ENCODE measurements at places on chromosomes 3 and 15.

- DNase-seq, result no peak
Observed at GRCh38 chr3:61819861-61820260, 258.5 kb downstream of the PTPRG start.

GRCh38 chr15:37104424-37104981 lies 4.2 kb upstream of the MEIS2 start:
- DNase-seq, result no peak

DNA sequence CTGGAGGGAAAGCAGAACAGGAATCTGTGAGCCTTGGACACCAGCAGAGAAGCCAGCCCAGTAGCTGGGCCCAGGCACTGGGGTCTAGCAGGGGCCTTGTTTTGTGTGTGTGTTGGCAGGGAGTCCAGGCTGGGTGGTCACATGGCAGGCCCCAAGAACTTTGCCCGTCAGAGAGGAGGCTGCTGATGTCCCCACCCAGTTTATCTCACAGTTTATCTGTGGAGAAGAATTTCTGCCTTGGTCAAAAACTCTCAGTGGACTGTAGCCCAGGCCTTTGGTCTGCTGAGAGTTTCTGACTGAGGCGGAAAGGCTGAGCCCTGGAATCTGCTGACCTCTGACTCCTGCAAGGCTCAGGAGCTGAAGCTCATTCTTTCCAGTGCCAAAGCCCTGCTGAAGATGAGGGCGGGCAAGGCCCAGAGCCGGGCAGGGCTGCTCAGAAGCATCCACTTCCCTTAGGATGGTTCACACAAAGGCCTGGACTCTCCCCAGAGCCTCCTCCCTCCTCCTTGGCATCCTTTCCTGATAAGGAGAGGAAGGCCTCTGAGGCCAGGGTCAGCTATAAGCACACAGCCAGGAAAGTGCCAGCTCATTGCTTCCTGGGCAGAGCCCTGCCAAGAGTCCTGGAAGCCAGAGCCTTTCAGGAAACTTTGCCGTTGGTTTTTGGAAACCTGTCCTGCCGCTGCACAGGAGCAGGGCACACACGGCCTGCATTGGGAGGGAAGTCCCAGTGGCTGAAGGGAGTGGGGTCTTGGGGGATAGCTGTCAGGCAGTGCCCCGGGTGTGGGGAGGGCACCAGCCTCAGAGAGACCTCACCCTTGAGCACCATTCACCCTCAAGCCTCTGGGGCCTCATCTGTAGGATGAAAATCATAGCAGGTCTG lies 37.2 kb upstream of the SLCO2A1 start:
- DNase-seq, result peak; percentile 61

DNA sequence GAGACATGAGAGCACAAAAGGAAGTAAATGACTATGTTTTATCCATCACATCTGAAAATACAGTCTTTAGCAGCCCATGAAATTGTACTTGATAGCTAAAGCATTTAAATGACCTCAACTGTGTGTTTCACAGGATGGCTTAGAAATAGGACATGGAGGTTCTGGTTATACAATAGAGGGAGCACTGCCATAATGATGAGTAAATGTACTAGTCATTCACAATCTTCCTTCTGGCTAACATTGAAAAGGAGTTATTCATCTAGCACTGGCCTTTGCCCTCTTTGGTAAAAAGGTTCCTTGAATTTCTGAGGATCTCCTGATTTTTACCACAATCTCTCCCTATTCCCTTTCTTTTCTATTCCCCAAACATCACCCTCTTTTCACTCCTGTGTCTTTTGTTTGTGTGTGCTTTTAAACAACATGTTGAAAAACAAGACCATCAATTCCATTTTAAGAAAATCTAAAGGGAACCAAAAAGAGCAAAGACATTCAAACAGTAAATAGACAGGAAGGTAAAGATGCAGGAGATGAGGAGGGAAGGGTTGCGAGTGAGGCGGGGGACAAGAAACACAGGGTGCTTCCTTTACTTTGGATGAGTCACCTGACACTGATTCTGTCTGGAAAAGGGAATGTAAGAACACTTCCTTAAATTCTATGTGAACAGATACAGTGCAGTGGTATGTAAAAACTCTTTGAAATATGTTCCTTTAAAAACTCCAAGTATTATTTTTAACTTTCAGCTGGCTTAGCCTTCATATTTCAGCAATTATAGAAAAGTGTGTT lies 619.0 kb downstream of the MECOM start:
- DNase-seq, result no peak

DNA sequence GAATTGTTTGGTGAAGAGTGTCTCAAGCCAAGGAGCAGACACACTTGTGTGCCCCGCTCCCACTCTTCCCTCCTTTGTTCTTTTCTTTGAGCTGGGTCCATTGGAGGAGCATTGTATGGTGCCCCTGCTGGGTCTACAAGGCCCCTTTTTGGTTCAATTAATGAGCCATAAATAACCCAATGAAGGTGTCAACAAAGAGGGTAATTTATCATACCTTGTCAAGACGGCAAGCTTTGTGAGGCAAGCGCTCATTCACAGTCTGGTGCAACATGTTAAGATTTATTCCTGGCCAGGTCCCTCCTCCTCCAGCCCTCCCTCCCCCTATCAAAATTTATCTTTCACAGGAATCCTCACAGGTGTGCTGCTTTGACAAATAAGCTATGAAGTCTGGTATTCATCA lies 300.1 kb downstream of the RORA start:
- no peak for DNase-seq

GRCh38 chr3:119669906-119670570 lies 7.2 kb downstream of the COX17 start:
- DNase-seq, result no peak

- DNase-seq, result no peak
Observed at GRCh38 chr3:69181592-69182211, 59.3 kb upstream of the LMOD3 start.

DNA sequence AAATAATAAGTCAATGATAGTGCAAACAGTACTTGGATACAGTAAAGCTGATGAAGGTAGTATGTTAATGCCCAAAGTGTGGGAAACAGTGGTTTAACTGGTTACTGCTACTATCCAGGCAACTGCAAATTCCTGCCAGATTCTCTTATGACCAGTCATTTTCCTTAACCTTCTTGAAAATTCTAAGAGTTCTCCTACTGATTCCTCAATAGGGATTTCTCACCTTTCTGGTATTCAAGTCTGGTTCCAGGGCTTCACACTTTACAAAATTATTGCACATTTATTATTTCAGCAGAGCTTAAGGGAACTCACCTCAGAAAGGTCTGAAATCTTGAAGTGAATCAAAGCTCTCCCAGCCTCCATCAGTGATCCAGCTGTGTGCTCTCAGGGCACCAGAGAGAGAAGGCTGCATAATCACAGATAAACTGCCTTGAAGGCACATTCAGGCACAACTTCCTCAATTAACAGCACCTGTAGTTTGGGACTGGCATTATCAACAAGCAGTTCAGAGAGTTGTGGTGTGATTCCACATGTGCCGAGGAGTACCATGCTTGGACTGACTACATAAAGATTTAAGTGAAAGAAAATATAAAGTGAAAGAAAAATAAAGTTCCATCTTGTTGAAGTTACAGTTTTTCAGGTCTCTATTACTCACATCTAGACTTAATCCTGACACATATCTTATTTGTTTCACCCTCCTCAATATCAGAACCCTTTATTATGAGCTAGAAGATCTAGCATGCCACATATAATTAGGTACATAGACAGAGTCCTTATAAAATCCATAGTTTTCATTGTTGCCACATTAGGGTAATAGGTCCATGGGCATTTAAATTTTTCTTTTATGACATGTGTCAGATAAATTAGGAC lies 59.5 kb upstream of the TIPARP start:
- no peak for DNase-seq

DNA sequence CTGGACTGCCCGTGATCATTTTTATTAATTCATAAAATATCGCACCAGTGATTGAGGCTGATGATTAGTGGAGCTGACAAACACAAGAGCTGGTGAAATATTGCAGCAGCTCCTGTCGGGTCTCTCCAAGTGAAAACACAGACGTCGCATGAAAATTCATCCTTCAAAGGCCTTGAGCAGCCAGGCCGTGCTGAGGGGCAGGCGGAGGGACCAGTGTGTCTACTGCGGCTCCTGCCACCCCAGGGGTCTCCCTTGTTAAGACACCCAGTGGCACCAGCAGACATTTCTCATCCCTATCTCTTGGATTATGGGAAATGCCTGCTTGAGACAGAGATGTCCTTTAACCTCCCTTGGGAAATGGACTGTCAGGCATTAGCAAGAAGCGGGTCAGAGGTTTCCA lies 289.4 kb upstream of the TLE3 start:
- no peak for DNase-seq

- no peak for DNase-seq
Observed at GRCh38 chr3:11350374-11350773, 78.2 kb downstream of the ATG7 start.

GRCh38 chr15:42404461-42405235 lies 45.3 kb downstream of the CAPN3 start:
- DNase-seq, result no peak

DNA sequence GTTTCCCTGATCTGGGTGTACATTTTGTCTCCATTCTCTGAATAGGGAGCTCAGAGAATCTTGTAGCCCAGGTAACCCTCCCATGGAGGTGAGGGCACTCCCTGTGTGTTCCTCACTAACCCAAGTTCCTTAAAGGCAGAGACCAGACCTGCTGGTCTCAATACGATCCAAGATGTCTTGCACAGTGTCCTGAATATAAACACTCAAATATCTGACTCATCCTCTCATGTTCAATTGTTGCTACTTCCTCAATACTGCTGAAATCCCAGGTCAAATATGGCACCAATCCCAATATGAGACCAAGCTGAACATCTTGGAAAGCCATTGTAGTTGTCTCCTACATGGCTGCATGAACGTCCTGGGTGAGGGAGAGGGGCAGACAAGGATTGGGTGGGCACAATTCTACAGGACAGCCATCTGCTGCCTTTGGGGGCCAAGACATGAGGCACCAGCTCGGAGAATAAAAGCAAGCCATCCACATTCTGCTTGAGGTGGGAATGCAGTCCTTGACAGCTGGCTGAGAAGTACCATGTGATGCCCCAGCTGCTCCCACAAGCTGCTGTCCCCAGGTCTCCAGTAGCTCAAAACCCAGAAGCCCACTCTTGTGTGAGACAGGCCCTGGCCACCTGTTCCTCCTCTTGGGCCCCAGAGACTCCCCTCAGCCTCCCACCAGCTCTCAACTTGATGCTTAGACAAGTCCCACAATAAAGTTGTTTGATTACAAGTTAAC lies 18.2 kb downstream of the TBC1D2B start:
- no peak for DNase-seq

DNA sequence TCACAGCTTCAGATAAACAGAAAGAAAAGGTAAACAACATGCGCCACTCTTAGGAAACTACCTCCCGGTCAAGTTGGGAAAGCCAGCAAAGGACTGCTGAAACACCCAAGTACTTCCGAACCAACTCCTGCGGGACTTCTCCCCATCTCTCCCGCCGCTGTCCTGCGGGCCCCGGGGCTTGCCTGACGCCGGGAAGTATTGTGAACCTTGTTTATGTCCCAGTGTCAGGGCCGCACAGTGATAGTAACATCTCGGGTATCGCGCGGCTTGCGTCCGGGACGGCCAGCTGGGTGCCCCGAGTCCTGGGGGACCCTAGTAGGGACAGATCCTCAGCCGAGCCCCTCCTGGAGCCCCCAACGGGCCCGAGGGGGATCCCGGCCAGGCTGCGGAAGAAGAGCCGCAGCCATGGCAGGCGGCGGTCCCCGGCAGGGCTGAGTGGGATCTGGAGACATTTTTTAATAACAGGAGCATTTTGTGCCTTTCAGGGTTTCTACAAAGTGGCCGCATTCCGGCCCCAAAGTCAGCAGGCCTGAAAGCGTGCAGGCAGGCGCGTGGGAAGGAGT lies 756 bp downstream of the CLPX start:
- no peak for DNase-seq

- DNase-seq, result no peak
Observed at GRCh38 chr3:79368403-79368802, 399.4 kb downstream of the ROBO1 start.

GRCh38 chr3:178434206-178434805 lies 101.9 kb upstream of the KCNMB2 start:
- DNase-seq, result no peak

GRCh38 chr3:104909721-104910120 lies 457.0 kb upstream of the ALCAM start:
- DNase-seq, result no peak

DNA sequence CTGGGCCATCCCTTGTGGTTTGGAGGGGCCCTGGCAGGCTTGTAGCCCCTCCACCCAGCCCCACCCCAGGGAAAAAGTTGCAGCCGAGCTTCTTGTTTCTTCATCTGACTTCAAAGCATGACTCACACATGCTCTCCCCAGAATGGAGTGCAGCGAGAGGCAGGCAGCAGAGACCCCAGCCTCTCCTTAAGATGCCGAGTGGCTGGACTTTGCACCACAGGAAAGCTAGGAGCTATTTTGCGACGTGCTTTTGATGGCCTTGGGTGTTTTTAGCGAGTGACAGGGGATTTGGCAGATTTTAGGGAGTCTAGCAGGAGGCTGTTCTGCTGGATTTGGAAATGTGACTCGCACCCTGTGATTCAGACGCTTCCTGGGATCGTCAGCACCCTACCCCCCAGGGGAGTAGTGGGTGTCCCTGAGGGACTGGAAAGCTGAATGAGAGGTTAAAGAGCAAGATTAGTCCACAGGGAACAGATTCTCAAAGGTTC lies 14.2 kb downstream of the BAHD1 start:
- DNase-seq, result no peak

DNA sequence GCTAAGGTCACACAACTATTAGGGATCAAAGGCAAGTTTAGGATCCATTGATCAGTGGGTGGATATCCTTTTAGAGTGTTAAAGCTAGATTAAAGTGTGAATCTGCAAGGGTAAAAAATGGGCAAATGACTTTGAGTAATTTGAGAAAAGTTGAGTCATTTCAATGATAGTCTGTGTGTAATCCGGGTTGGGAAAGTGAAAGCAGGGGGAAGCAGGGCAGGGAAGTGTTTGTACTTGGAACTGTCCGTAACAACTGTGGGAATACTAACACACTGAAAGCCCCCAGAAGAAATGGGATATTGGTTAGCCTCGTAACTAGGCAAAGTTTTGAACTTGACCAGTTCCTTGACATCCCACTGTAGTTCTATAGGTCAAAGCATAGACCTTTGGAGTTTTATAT lies 187.2 kb upstream of the SLITRK3 start:
- no peak for DNase-seq

DNA sequence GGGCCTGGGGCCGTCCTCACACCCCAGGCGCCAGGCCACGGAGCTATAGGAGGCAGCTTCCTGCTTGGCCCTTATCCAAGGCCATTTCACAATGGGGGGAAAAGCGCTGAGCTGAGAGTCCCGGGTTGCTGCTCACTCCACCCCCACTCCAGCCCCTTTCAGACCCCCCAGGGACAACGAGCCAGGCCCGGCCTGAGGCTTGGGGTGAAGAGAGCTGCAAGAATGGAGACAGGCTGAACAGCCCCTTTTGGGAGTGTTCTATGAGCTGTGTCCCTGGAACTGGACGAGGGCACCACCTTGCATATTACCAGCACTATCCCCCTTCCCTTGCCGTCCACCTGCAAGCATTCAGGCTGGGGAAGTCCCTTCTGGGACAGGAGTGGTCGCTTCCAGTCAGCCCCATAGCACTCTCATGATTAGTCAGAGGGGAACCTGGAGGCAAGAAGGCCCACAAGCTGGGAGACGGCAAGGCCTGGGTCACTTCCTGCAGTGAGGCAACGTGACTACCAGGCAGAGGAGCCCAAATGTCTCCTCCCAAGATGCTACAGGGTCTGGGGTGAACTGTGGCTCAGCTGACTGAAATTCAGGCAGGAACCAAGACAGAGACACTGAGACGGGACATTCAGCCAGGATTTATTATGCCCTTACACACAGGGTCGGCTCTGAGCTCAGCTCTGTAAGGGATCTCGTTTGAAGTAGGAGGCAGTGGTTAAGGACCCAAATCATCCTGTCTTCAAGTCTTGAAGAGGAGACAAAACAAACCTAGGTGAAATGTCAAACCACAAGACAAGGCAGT lies 8.6 kb upstream of the SRP14 start:
- no peak for DNase-seq

GRCh38 chr15:101710806-101711205 lies 13.5 kb downstream of the TARS3 start:
- DNase-seq, result no peak
